ENCODE measurements at places on chromosomes 16 and 17.

DNA sequence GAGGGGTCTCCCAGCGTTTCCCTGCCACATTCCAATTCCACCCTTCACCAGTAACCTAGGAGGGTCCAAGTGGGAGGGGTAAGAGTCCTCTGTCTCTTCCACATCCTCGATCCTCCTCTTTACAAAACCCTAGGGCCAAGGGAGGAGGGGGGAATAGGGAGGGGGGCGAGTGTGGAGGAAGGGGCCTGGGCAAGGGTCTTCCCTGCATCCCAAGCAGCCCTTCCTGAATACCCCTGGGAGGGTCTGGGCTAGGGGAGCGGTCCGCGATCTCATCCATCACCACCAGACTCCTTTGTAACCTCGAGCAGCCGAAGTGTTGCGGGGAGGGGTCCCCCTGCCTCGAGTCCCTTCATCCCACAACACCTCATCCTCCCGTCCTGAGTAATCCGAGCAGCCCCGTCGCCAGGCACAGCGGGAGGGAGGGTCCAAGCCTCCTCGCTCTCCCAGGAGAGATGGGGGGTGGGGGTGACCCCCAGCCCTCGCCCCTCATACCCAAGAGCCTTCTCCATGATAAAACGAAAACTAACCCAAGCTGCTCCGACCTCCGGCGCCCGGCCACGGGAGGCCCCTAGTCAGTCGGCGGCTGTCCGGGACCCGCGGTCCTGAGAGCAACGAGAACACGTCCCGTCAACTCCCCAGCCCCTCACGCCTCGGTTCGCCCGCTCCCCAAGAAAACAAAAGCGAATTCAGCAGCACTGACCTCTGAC is 502 bp downstream of the SMPD3 start:
- no peak for DNase-seq

GRCh38 chr16:75226550-75227360 is 8.0 kb downstream of the CTRB1 start:
- no peak for DNase-seq

- no peak for DNase-seq
Observed at GRCh38 chr16:4046221-4046620, 70.0 kb downstream of the ADCY9 start.

- DNase-seq = no peak
Observed at GRCh38 chr17:31916491-31917064, 15.1 kb upstream of the UTP6 start.

GRCh38 chr16:87161822-87162676 is 155.1 kb downstream of the C16orf95 start:
- DNase-seq = no peak
